GOT3 (cell line): ENCODE measurements at places on chromosomes 12 and 14.

GRCh38 chr14:69318241-69318640 is 58.3 kb downstream of the GALNT16 start:
- DNase-seq = no peak

DNA sequence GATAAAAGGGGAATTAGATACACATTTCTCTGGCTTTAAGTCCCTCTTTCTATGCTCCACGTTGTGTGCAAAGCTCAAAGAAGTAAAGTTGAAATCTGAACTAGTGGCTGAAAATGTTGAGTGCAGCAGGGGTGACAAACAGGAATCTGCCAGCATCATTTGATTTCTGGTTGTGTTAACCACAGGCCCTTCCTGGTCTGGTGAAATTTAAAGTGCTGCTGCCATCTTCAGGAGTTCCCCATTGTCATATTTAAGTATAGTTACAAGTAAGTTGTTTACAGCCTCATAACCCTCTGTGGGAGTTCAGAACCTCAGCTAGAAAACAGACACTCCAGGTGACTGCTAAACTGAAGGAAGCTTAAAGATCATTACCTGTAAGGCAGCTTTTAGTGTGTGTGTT is 90.9 kb upstream of the CCDC196 start:
- no peak for DNase-seq

DNA sequence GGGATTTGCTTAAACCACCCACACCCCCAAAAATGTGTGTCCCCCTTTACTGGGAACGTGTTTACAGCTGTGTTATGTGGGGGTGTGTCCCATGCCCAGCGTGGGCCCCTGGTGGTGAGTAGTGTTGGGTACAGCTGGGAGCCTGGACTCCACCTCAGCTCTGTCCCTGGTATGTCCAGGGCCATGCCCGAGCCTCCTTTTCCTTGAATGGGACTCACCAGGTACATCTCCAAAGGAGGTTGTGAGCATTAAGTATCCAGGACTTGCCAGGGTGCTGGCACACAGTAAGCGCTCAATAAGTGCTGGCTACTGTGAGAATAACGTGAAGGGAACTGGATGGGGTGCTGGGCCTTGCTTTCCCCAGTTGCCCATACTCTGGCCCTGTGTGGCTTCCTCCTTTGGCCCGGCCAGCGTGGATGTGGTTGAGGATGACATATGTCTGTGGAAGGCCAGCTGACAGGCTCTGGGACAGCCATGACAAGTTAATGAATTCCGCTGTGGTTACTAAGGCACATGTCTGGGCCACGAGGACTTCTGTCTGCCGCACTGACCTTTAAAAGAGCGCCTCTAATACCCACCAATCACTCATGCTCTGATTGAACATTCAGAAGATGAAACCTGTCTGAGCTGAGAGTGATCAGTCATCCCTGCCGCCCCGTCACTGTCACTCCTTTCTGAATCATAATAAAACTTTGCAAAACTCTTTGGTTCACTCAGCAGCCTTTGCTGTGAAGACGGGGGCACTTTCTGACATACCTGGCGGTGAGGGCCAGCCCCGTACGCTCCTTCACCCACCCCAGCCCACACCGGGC is 74.7 kb downstream of the DIO3 start:
- DNase-seq = no peak

DNA sequence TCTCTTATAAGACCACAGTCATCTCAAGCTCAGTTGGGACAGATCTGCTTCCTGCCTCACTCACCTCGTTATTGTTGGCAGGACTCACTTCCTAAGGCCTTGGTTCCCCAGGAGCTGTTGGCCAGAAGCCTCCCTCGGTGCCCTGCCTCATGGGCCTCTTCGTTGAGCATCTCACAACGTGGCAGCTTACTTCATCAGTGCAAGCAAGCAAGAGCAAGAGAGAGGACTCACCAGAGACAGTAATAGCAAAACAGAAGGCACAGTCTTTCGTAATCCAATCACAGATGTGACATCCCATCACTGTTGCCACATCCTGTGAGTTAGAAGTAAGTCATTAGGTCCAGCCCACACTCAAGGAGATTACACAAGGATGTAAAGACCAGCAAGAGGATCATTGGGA is 5.1 kb upstream of the NUMB start:
- peak; percentile 5 for DNase-seq
